ENCODE measurements at places on chromosomes 13 and 19.
A peak's percentile ranks its signal among the peaks of the same experiment; 100 is the strongest.

GRCh38 chr13:76795701-76796695, 90.2 kb downstream of the KCTD12 start:
- no peak for DNase-seq

DNA sequence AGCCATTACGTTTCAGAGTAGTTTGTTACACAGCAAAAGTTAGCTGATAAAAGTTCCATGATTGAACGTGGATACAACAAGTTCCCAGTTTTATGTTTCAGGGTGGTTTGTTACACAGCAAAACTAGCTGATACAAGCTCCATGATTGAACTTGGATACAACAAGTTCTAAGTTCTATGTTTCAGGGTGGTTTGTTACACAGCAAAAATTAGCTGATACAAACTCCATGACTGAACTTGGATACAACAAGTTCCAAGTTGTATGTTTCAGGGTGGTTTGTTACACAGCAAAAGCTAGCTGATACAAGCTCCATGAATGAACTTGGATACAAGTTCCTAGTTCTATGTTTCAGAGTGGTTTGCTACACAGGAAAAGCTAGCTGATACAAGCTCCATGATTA, 47.6 kb downstream of the INSR start:
- DNase-seq = no peak

- DNase-seq = peak; percentile 20
These were observed 5.8 kb upstream of the PROZ start for GRCh38 chr13:113152691-113152983.

GRCh38 chr13:43991773-43992201, 112.1 kb downstream of the LACC1 start:
- DNase-seq = no peak

GRCh38 chr19:19662871-19663255, 613 bp downstream of the ATP13A1 start:
- DNase-seq = no peak

GRCh38 chr19:16134510-16134909, 9.0 kb upstream of the HSH2D start:
- DNase-seq = no peak

GRCh38 chr13:104008541-104009435, 942.6 kb upstream of the SLC10A2 start:
- no peak for DNase-seq

DNA sequence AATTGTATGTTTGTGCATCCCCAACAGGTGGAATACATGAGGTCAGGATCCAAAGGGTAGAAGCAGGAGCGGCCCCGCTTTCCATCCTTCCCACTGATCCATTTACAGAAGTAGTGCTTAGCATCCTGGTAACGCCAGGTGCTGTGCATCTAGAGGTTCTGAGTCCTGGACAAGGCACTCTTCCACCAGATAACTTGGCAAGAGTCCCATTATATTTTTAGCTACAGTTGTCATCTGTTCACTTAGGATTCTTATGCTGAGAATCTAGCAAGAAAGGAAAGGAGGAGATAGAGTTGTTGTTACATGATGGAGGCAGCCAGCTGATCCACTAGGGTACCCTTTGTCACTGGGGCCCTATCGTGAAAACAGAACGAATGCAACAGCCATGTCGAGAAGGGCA, 389.5 kb upstream of the ZNF507 start:
- no peak for DNase-seq

GRCh38 chr19:58578012-58578925, 5.1 kb upstream of the MZF1 start:
- DNase-seq = no peak

DNA sequence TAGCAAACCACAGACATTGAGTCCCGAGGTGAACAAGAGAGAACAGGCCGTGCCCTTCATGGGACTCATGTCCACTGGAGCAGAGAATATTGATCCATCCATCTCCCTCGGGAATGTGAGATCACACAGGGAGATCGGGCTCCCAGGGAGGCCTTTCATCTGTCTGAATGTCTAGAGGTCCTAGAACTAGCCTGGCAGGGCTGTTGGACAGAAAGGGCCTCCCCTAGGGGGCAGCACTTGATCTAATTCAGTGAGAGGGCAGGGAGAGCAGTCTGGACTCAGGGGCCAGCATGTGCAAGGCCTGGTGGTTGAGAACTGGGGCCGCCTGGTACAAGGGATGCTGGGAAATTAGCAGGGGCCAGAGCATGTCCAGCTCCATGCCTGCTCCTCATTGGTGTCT, 4.3 kb downstream of the RUVBL2 start:
- DNase-seq = peak; percentile 73

DNA sequence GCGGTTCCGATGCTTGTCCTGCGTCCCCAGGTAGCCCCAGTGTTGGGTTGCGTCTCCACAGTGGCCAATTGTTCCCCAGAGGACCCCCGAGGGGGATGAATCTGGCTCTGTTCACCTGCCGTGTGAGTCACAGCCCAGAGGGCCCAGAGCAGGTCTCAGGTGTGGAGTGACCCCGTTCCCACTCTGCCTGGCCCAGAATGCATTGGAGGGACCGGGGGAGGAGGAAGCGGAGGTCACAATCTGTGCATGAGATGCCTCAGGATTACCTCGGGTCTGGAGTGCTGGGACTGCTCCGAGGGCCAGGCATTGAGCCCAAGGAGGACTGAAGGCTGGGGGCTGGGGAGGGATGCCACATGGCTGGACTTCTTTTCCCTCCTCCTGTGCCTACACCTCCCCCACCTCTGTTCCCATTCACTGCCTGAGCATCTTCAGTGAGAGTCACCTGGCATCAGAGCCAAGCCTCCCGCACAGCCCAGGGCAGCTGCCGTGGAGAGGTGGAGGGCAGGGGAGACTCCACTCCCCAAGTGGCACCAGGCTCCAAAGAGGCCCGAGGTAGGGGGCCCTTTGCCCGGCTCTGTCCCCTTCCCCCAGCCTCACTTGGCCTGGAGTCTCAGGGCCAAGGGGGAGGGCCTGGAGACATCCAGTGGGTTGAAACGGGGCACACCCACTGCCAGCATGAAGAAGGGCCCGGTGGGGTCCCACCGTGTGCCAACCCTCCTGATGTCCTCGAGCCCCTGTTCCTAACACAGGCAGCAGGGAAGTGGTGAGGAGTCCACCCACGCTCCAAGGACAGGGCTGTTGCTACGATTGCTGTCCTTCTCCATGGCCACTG, 81.1 kb downstream of the CHST8 start:
- DNase-seq = peak; percentile 22

DNA sequence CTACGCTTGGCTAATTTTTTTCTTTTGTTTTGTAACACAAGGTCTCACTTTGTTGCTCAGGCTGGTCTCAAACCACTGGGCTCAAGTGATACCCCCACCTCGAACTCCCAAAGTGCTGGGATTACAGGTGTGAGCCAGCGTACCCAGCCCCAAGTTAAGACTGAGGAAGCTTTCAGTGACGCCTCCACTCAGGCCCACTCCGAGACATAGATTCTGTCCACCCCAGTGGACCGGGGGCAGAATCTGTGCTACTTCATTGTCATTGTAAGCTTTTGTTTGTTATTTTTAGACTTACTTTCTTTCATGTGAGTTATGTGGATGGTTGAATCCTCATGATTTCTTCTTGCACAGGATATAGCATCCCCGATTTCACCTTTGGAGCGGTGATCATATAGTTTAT, 156.9 kb upstream of the TSHZ3 start:
- no peak for DNase-seq

GRCh38 chr13:90197722-90198121, 1149.8 kb upstream of the MIR17HG start:
- no peak for DNase-seq

- no peak for DNase-seq
These were observed 144.2 kb upstream of the ZNF507 start for GRCh38 chr19:32201211-32201610.

GRCh38 chr13:31477961-31478360, 261.4 kb upstream of the RXFP2 start:
- no peak for DNase-seq

GRCh38 chr19:29187676-29188075, 25.3 kb downstream of the UQCRFS1 start:
- no peak for DNase-seq

DNA sequence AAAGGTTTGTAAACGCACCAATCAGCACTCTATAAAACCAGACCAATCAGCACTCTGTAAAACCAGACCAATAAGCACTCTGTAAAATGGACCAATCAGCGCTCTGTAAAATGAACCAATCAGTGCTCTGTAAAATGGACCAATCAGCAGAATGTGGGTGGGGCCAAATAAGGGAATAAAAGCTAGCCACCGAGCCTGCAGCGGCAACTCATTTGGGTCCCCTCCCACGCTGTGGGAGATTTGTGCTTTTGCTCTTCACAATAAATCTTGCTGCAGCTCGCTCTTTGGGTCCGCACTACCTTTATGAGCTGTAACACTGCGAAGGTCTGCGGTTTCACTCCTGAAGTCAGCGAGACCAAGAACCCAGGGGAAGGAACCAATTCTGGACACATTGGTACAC, 28.0 kb downstream of the ZNF175 start:
- DNase-seq = no peak

GRCh38 chr19:42272989-42273406, 3.9 kb downstream of the CIC start:
- DNase-seq = no peak

GRCh38 chr19:11710313-11710712, 28.4 kb downstream of the ZNF823 start:
- no peak for DNase-seq

DNA sequence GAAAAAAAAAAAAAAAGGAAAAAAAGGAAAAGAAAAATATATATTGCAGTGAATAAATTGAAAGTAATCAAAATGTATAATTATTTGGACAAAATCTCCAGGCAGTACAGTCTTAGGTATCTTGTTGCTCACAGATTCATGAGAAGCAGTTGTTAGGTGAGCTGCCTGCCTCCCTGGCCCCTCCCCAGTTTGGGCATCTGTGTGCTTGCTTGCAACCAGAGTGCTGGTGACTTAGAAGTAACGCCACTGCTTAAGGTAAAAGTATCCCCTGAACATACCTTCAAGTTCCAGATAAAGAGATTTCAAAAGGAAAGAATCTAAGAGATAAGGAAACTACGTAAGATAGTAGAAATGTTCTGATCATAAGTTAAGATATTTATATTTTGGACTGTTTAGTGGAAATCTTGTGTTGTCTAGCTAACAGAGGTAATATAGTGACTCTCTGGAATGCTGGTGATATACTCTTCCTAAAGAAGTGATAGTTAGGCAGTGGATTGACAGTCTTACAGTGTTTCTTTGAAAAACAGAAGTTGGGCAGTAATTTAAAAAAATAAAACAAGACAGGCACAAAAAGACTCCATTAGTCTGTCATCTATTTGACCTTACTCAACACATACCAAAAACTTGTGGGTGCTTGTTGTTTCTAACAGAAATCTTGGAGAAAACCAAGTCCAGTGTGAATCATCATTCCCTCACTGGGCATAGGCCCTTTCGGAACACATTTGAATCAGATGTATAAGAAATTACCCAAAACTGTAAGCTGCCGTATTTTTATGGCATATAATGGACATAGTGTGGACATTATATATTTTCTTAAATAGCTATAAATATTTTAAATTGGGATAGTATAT, 38.3 kb upstream of the KCTD4 start:
- DNase-seq = no peak

GRCh38 chr19:54105796-54106195, 3.1 kb downstream of the NDUFA3 start:
- DNase-seq = peak; percentile 9

- DNase-seq = peak; percentile 82
These were observed 2.5 kb downstream of the CFD start for GRCh38 chr19:861756-862580.

- DNase-seq = no peak
These were observed 112.3 kb downstream of the GPC6 start for GRCh38 chr13:93338906-93339305.

GRCh38 chr19:32012206-32012605, 333.2 kb upstream of the ZNF507 start:
- no peak for DNase-seq

- DNase-seq = no peak
These were observed 932.5 kb upstream of the MIR17HG start for GRCh38 chr13:90414691-90415596.

DNA sequence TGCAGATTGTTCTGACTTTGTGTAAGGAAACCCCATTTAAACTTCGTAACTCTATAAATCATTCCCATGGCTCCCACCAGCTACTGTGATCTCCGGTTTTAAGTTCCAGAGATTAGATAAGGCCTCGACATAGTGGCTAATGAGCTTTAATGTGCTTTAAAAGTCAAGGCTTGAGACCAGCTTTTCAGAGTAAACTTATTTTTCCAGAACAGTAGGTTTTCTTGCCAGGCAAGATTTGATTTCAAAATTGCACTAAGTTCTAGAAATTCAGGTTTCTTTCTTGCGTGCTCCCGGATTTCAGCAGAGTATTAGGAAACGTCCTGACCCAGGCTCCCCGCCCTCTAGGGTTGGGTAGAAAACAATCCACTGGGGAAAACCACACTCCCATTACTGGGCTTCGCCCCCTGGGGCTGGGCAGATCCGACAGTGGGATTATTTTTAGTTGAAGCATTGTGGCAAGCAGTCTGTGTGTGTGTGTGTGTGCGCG, 43.3 kb downstream of the CRYL1 start:
- DNase-seq = peak; percentile 76

DNA sequence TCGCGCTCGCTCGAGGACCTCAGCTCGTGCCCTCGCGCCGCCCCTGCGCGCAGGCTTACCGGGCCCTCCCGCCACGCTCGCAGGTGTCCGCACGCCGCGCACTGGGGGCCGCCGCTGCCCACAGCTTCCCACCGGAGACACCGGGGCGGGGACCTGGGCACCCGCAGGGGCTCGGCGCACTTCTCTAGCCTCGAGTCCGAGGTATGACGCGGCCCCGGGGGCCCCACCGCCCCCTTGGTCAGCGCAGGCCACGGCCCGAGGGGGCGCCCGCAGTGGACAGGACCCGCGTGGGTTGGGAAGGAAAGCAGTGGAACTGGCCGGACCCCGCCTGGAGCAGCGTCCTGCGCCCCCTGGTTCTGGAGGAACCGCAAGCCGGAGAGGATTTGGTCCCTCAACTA, 2.1 kb upstream of the GRWD1 start:
- DNase-seq = peak; percentile 31

- no peak for DNase-seq
These were observed 917.6 kb downstream of the PCDH9 start for GRCh38 chr13:66312312-66313087.

- no peak for DNase-seq
These were observed 17.8 kb upstream of the LATS2 start for GRCh38 chr13:21079221-21079620.

DNA sequence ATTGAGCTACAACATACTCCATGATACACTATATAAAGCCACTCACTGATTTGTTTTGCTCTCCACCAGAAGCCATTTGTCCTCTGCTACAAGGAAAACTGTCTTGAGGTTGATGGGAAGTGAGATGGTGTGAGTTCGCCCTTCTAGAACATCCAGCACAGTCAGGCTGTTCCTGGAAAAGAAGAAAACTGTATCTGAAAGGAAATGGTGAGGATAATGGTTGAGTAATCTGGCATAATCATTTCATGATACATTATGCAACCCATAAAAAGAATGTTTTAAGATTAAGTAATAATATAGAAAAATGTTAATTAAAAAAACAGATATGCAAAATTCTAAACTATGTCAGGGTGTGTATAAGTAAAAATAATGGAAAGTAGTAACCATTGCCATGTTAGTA, 233.9 kb downstream of the RGCC start:
- no peak for DNase-seq

- DNase-seq = no peak
These were observed 334.2 kb downstream of the DNAJC15 start for GRCh38 chr13:43357564-43357963.
